ENCODE measurements at places on chromosomes 4 and X.

GRCh38 chr4:141255016-141255415 is 34.3 kb downstream of the ZNF330 start:
- no peak for DNase-seq

DNA sequence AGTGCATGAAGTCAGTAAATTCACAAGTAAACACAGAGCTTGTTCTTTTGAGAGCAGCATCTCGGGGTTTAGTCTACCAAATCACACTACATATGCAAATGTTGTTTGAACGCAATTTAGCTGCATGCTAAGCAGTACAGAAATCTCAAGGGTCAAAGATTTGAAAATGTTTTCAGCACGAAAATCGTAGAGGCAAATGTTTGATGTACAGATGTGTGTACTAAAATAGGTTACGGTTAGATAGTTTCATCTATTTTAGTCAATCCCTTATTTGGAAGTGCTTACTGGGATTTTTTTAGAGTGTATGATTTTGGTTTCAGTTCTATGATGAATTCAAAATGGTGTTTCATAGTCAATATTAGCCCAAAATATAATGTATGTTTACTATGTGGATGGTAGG is 1928.2 kb upstream of the TENM3 start:
- no peak for DNase-seq

DNA sequence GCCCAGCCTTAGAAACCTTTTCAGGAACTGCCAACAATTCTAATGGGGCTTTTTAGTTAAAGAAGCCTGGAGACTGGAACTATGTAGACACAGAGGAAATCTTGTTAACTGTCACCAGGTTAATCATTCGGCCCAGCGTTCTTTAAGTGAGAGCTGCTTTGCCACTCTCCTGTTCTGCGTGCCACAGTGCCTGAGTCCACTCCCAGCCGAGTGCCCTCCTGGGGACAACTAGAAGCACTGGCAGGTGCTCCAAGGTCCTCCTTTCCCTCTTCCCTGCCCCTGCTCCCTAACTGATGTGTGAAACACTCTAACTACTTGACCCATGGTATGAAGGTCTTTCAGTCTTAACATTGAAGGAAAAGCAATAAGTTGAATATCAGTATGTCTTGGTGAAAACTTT is 151.2 kb upstream of the TLL1 start:
- DNase-seq: no peak

GRCh38 chr4:159105761-159106243 is 2.9 kb downstream of the RAPGEF2 start:
- no peak for DNase-seq

- DNase-seq: no peak
These were observed 161.1 kb downstream of the FBXW7 start for GRCh38 chr4:152374606-152375285.

DNA sequence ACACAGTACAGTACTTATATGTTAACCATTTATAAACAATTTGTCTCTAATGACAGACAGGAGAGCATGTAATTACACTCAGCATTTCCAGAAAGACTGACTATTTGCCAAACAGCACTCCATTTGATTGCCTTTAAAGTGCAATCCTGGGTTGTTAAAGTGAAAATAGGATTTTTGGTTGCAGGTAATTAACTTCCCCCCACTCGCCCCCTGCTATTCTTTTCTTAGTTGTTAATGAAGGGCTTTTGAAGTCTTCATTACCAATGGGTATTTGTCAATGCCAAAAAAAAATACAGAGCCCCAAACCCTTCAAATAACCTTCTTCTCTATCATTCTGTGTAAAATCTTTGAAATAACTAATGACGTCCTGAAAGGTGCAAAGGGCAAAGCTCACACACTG is 825.6 kb downstream of the STPG2 start:
- DNase-seq: no peak

- DNase-seq: no peak
These were observed 7.4 kb downstream of the MAGEB10 start for GRCh38 chrX:27815209-27815608.

DNA sequence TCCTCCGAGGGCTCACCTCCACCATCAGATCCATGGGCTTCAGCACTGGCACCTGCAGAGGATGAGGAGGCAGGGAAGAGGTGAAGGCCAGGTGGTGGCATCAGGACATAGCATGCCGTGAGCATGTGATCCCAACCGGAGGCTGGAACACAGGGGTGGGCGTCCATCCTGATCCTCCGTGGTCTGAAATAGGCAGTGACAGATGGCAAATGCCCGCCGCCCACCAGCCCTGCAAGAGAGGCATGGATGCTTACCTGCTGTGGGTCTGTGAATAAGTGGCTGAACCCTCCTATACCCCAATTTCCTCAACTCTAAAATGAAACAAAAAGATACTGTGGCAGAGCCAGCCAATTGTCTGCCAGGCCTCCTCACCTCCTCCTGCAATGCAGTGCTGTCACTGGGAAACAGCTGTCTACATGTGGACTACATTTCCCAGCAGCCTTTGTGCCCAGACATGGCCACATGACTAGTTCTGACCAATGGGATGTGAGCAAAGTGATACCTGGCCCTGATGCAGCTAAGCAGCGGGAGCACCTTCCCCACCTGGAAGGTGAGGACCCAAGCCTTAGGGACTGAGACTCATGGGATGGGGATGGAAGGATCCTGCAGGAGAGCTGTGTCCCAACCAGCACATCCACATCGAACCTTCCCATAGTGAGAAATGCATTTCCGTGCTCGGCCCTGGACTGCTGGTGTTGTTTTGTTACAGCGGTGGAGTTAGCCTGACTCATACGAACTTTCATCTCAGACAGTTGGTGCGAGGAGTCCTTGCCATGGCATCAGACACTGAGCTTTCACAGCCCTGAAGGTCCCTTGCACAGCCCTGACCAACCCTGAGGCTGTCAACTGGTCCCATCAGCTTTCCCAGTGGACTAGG is 99.5 kb downstream of the PPP2R2C start:
- DNase-seq: no peak

DNA sequence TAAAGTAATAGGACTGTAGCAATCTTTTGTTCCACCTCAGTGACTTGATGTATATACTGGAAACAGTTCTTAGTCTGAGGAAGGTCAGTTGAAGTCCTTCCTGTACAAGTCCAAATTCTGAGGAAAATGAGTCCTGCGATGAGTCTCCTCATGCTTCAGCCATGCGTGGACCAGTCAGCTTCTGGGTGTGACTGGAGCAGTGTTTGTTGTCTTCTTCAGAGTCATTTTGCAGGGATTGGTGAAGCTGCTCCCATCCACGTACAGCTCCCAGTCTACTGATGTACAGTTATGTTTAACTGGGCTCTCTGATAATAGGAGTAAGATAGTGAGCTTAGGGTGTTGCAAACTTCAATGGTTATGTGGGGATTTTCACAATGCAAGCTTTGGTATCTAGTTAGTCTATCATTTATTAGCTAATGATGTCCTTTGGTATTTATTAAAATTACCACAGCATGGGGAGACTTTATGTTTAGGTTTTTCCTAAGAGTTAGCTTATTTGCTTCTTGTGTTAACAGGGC is 3.4 kb downstream of the UGT2B17 start:
- DNase-seq: no peak

DNA sequence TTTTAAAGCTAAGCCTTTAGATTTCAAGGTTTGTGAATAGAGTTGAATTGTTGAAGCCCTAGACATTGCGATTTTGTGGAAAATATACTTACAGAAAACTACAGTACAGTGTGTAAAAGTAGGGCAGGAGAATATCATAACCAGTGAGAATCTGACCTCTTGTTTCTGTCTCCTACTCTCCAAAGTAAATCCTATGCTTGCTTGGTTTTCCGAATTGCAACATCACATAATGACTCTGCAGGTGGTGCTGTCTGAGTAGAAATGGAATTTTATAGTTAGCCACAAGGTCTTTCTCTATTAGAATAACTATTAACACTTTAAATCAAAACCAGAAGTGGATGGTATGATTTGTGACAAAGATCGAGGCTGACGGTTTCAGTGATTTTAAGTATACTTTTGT is 505.6 kb downstream of the RAPGEF2 start:
- no peak for DNase-seq

GRCh38 chrX:28586981-28587551 is at the start of gene IL1RAPL1:
TSS of gene IL1RAPL1 (plus strand) at chrX:28587446.
- DNase-seq: no peak

- no peak for DNase-seq
These were observed 36.2 kb downstream of the PAPSS1 start for GRCh38 chr4:107683873-107684272.

- no peak for DNase-seq
These were observed 11.2 kb downstream of the C1QTNF7 start for GRCh38 chr4:15438939-15439524.

DNA sequence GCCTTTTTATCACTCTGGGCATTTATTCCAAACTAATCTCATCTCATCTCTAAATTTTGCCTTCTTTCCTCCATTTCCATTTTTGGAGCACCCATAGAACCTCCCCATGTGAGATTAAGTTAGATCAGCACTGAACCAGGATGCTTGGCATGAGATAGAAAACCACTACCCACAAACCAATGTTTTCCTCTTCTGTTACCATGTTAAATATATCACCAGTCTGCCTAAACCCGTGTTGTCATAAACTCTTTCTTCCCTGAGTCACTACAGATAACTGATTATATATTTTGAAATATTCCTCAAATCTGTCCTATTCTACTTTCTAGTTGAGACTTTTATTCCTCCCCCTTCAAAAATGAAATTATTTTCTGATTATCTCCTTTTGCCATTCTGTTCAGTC is 37.6 kb downstream of the GABRB1 start:
- no peak for DNase-seq

- DNase-seq: no peak
These were observed 202.3 kb downstream of the BCOR start for GRCh38 chrX:39895218-39896110.

DNA sequence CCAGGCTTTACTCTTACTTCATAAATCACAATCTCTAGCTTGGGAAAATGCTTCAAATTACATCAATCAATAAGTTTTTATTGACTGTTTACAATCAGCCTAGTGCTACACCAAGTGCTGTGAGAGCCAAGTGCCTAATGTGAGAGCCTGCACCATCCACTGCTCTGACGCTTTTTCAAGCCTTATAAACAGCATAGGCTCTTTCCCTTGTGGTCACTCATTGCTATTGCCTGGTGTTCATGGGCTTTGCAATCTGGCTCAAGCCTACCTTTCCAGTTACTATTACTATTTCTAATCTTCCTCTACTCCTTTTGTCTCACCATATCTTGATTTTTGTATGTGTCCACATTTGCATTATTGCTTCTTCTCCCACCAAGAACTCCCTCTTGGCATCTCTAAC is 77.0 kb downstream of the REELD1 start:
- no peak for DNase-seq

DNA sequence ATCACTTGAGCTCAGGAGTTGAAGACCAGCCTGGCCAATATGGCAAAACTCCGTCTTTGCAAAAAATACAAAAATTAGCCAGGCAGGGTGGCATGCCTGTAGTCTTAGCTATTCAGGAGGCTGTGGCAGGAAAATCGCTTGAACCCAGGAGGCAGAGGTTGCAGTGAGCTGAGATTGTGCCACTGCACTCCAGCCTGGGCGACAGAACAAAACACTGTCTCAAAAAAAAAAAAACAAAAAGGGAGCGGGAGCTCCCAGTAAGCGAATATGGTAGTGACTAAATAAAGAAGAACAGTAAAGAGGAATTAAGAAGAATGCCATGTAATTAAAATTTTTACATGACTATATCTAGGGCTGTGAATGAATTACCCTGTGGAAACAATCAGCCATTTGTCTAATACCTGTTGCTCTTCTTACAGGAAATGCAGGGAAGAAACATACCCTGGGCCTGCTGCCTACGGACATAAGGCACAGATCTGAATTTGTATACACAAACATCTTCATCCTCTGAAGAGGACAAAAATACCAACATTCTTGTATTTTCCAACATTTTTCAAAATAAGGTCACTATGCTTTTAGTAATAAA is 11.4 kb downstream of the WDFY3 start:
- no peak for DNase-seq

DNA sequence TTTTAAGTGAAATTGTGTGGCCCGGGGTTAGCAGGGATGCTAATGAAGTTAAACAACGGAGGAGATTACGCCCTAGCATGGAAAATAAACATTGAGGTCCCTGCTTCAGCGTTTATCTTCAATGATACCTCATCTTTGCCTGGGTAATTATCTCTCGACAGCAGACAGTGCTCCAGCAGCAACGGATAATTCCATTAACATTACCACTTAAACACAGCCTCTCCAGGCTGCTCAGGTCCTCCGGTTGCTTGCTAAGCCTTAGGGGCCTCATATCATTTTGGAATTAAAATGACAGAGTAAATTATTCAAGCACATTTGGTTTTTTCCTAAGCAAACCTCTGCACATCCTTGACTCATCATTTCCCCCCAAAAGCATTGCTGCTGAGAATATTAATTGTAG is 281.5 kb upstream of the KLF3 start:
- DNase-seq: no peak

DNA sequence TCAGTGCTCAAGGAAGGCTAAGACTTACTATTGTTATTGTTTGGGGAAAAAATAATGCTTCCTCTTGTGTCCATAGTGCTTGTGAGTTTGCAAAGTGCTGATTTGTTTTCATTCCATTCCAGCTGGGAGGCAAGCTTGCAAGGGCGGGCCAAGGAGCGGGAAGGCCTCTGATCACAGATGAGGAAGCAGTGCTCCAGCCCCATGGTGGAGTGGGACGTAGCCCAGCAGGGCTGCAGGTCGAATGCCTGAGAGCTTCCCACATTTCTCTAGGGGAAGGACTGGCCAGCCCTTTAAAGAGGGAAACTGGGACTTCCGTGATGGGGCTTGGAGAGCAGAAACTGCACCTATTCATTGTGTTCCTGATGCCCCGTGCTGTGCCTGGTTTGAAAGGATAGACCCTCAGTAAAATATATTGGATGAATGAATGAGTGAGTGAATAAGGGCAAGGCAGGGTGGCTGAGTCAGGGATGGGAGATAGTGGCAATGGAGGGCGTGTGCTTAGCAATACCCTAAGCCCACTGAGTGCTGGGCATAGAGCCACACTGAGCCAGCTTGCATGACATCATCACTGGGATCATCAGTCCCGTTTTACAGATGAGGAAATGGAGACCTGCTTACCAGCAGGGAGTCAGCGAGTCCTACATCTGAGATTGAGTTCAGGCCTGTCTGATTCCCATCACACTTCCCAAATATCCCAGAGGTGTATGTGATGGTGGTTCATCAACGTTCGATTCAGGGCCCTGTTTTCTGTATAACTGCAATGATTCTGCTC is 17.9 kb upstream of the NSG1 start:
- DNase-seq: no peak

- no peak for DNase-seq
These were observed 6.2 kb downstream of the TMEM131L start for GRCh38 chr4:153472122-153473037.

DNA sequence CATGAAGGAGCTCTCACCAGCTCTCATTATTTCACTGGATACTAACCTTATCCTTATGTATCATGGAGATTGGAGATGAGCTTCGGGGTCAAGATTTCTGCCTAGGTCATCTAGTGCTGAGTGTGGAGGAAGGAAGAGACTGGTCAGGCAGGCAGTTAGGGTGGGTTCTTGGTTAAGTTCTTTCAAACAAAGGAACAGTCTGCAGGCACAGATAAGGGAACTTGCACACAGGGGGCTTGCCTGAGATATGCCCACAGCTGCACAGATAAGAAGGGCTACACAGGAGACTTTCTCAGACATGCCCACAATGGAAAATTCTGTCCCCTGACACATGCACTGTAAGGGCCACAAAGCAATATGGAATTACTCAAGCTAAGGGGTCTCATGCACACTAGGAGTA is 904.1 kb downstream of the NLGN4X start:
- DNase-seq: no peak

GRCh38 chr4:125042041-125042440 is 272.7 kb upstream of the FAT4 start:
- no peak for DNase-seq

Data from stimulated activated CD4-positive, alpha-beta T cell treated with anti-CD3 and anti-CD28 coated beads, Interleukin-4, amount 100 ng/mL, for 1 hour (primary cell).